Effector memory CD4-positive, alpha-beta T cell (primary cell): ENCODE measurements at places on chromosomes 2 and 18.

DNA sequence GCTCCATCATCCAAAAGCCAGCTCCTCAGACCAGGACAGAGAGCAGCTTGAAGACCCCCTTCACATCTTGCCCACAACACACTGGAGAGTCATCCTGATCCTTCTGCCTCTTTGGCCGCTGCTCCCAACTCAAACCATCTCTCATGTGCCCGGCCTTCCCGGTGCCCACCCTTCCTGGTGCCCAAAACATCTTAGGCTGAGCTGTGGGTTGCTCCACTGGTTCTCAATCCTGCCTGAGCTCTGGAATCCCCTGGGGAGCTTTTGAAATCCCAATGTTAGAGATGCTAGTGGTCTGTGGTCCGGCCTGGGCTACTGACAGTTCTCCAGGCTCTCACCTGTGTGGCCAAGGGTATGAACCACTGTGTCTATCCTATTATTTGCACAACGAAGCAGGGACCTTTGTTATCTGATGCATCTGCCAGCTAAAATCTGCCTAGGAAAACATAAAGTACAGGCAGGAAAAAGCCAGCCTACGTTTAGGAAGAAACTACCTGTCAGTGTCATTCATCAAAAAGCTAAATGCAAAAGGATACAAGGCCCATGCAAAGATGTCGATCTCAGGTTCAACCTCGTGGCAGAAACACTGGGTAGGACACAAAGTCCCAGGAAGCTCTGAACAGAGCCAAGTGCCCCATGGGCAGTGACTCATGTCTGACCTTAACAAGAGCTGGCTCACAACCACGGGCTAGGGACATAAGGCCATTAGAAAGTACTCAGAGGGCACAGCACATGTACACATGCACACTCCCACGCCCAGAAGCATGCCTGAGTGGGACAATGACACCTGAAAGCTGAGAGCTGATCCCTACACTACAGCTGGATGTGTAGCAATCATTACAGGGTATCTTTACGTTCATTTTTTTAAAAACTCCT is 30.8 kb downstream of the TBC1D8 start:
- no peak for DNase-seq

DNA sequence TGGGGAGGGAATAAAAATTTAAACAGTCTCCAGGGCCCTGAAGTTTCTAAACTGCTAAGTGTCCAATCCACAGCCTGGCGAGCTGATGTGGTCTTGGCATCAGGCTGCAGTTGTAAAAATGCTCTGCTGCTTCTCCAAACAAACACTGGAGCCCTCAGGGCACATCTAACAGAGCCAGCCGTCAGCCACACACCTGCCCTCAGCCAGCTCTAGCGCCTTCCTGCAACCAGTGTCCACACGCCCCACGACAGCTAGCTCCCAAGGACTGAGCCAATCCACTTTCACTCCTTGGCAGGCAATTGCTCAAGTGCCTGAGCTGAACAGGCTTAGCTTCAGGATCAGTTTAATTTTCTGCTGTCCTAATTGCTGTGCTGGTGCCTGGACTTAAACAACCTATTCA is 446.4 kb upstream of the RAB12 start:
- no peak for DNase-seq

DNA sequence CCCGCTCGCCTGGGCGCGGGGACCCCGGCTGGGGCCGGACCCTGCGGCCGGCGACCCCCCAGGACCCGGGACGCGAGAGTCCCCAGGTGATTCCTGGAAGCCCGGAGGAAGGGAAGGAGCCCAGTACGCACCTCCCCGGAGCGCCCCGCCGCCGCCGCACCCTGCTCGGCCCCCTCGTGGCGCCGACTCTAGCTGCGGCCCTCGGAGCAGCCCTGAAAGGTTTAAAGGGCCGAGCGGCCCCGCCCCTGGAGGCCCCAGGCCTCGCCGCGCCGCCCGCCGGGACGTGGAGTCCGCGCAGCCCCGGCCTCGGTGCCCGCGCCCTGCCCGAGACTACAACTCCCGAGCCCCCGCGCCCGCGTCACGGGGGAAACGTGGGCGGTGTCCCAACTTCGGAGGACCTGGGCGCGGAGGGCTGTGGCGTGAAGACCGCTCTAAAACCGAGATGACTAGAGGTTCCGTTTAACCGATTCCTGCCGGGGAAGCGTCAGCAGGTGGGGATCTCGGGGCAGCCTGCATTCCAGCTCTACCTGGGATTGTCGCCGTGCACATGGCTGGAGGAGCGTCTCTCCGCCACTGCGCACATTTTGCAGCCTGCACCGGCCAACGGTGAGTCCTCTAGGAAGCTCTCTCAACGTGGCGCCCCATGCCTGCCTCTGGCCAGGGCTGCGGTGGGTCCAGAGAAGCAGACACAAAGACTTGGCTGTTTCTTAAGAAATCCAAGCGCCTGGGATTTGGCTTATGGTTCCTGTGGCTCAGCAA is at the start of gene TMEM150A:
TSS of gene TMEM150A (minus strand) at position 223 of the 759 bp plus-strand sequence. CDS start 750 bp downstream, outside the sequence.
- peak; percentile 75 for DNase-seq

- DNase-seq = no peak
These were observed 156.0 kb downstream of the PXDN start for GRCh38 chr2:1588051-1588977.

GRCh38 chr18:54149078-54149697 is 75.3 kb downstream of the MBD2 start:
- DNase-seq = no peak

GRCh38 chr18:70469916-70470315 is 181.1 kb downstream of the SOCS6 start:
- no peak for DNase-seq

DNA sequence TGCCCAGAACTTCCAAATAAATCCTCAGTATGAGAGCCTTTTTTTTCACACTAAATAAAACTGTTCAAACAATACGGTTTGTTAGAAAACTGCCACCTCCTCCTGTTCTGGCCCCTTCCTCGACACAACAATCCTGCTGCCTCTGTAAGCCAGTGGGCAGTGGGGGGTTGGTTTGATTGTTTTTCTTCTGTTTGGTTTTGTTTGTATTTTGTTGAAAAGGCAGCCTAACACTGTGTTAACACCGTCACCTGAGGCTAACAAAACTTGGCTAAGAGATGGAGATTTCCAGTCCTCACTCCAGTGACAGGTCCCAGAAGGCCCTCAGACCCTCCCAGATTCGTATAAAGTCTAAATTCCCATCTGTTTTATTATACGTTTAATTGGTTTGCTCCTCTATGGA is 402.1 kb downstream of the ZNF521 start:
- DNase-seq = no peak

DNA sequence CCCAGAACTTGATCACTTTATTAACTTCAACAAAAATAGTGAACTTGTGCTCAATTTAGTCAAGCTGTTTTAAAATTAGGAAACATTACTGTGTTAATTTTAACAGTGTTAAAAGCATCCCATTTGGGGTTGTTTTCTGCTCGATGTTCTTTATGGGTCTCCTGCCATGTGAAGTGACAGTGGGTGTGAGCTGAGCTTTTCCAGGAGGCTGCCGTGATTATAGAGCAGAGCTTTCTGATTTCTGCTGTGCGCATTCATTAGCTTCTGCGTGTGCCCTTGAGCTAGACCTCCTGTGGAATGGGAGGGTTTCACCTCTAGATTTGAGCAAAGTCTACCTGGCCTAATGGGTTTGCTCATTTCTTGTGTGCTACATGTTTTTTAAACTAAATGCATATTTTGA is 121.5 kb downstream of the WDSUB1 start:
- DNase-seq = no peak

DNA sequence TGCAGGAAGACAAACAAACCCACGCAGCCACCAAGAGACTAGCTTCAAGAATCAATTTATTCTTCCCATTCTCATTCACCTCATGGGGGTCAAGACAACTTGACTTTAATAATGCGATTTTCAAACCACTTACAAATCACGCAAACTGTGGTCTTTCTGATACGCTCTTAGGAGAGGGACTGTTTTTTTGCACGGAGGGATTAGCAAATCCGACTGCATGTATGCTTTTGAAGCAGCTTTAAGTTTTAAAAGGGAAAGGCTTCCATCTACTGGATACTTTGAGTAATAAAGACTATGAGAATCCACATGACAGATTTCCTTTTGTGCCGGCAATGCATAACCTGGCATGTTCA is 322.9 kb upstream of the KCNJ3 start:
- no peak for DNase-seq

DNA sequence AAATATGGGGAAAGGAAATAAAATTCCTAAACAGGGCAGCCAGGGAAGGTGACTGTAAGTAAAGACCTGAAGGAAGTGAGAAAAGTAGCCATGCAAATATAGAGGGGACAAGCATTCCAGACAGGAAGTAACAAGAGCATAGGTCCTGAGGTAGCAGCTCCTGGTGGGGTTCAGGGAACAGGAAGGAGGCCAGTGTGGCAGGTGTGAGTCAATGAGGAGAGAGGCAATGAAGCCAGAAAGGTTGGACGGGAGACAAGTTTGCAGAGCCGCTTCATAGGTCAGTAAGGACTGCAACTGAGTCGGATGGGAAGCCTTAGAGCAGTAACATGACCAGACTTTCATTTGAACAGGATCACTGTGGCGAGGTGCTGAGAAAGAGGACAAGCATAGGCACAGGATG is 150.9 kb downstream of the METTL4 start:
- DNase-seq = no peak
